Hepatocyte (in vitro differentiated cells): ENCODE measurements at places on chromosomes 4 and X.

DNA sequence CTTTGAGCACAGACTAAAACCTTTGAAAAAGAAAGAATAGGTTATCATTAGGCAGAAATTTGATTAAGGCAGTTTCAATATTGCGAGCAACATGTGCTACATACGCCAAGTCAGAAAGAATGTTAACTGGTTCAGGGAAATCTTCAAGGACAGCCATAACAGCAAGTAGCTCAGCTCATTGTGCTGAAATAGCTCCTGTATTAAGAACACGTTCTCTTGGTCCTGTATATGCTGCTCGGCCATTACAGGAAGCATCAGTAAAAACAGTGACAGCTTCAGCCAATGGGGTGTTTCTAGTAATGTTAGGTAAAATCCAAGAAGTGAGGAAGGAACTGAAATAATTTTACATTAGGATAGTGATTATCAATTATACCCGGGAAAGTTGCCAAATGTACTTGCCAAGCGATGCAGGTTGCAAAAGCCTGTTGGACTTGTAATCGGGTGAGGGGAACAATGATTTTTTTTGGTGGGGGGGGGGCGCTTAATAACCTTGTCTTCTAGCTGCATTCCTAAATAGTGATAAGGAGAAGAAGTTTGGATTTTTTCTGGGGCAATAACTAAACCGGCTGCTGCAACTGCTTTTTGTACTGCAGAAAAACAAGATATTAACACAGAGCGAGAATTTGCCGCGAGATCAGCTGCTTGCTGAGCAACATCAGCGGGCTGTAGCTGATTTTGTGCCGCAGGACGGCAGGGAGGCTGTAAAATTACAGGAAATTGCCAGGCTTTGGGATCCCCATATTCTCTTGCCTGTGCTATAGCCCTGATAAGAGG, 49.4 kb upstream of the RASSF6 start:
- H3K27me3 ChIP-seq = no peaks in the 10 kb centered on the region
- DNase-seq = no peak
- H3K4me3 ChIP-seq = no peak overlapping the region
- H3K36me3 ChIP-seq = no peaks in the 10 kb centered on the region
- no peaks in the 10 kb centered on the region for H3K4me1 ChIP-seq

DNA sequence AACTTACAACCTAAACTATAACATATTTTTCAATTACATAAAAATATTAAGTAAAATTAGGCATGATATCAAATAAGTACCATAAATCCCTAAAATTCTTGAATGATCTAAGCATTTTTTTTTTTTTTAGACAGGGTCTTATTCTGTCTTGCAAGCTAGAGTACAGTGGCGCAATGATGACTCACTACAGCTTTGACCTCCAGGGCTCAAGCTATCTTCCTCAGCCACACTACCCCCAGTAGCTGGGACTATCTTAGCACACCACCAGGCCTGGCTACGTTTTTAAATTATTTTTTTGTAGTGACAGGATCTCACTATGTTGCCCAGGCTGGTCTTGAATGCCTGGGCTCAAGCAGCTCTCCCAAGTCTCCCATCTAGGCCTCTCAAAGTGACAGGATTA, 1042.3 kb downstream of the FSTL5 start:
- H3K27me3 ChIP-seq = no peaks in the 10 kb centered on the region
- H3K4me3 ChIP-seq = no peak overlapping the region

DNA sequence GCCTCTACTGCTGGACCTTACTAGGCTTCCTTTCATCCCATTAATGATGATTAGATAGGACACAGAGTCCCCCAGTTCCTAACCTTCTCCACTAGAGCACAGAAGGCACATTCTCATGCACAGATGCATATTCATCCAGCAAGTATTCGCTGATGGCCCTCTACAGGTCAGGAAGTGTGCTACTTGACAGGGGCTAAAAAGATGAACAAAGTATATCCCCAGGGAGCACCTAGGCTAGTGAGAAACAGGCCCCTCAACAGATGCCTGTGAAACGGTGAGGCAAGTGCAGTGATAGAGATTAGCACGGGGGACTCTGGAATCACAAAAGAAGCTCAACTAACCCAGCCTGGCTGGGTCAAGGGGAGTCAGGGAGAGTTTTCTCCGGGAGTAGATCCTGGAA, 95.8 kb downstream of the MGST2 start:
- no peak overlapping the region for H3K4me3 ChIP-seq

DNA sequence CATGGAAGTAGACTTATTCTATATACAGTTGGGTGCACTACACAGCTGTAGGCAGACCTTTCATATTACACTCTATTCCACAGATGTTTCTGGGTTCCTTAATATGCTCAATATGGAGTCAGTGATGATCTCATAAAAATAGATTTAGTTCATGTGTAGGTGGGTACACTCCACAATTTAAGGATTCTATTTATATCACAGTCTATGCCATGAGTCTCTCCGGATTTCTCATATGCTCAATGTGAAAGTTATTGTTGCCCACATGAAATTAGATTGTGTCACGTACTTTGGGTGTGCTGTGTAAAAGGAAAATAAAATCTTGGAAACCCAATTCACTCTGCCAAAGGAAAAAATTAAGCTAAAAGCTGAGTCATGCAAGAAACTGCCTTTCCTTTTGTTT, 32.5 kb upstream of the TASL start:
- no peaks in the 10 kb centered on the region for H3K36me3 ChIP-seq
- no peaks in the 10 kb centered on the region for H3K27me3 ChIP-seq
- no peaks in the 10 kb centered on the region for H3K4me1 ChIP-seq
- no peak overlapping the region for H3K27ac ChIP-seq

GRCh38 chrX:131617182-131617581, 73.3 kb downstream of the OR13H1 start:
- H3K27ac ChIP-seq = no peak overlapping the region
- H3K4me1 ChIP-seq = no peaks in the 10 kb centered on the region
- H3K4me3 ChIP-seq = no peak overlapping the region
- no peak for DNase-seq
- H3K36me3 ChIP-seq = no peaks in the 10 kb centered on the region

DNA sequence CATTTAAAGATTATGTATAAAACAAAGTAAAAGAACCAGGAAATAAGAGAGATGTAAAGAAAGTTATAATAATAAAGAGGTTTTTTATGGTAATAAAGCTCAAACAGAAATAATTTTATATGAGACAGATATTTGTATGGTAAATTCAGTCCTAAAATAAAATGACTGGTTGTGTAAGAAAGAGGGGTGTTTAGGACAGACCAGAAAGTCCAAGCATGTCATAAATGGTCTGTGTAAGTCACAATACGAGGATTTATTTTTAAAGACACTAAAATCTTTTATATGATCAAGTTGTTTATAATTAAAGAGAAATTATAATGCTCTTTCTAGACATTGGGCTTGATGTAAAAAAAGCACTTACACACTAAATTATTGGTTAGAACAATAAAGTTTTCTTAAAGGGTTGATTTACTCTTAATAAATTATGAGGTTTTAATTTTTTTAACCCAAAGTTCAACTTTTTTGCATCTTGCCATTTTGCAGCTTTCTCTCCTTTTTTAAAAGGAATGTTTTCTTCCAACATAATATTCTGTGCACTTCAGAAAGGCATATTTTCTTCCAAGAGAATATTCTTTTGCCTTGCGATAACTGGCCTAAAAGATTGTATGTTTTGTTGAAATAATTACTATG, 61.9 kb upstream of the TCEAL2 start:
- no peaks in the 10 kb centered on the region for H3K36me3 ChIP-seq
- DNase-seq = no peak

- no peaks in the 10 kb centered on the region for H3K36me3 ChIP-seq
- no peak overlapping the region for H3K4me3 ChIP-seq
- H3K4me1 ChIP-seq = no peaks in the 10 kb centered on the region
- DNase-seq = no peak
- no peaks in the 10 kb centered on the region for H3K27me3 ChIP-seq
Measured at GRCh38 chr4:26120098-26120825, 200.6 kb upstream of the RBPJ start.

DNA sequence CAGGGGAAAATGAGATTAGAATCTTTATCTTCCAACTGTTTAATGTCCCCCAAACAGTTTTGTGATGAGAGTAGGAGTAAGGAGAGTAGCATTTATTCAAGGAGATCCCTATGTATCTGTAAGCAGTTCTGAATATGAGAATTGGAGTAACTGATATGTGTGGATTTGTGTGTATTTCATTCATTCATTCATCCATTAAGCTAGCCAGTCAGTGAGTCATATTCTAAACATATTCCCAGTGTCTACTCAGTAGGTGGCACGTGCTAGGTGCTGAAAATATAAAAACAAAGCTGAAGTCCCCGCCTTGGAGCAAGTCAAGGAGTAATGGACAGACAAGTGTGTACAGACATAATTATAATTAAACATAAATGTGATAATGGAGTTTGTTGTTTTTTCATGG, 12.4 kb upstream of the STX18 start:
- no peaks in the 10 kb centered on the region for H3K36me3 ChIP-seq
- no peaks in the 10 kb centered on the region for H3K27me3 ChIP-seq
- no peak for DNase-seq
- no peak overlapping the region for H3K4me3 ChIP-seq
